T-helper 17 cell (primary cell): ENCODE measurements at places on chromosomes 1 and 21.

DNA sequence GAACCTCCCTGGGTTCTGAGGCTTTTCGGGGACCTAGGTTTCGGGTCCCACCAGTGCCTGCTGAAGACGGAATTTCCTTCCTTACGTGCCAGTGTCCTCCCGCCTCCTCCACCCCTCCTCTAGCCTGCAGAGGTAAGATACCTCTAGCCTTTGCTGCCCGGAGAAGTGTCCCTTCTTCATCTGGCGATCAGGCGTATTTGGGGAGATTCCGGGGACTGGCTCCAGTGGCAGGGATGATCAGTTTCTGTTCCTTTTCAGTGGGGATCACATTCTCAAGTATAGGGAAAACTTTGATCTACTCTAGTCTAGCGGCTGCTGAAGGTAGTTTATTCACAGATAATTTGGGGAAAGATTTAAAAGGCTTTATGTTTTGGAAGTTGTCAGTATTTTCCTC lies 674 bp downstream of the CEP350 start:
- no peak for DNase-seq

- DNase-seq: no peak
Measured at GRCh38 chr21:14734191-14734590, 188.1 kb upstream of the SAMSN1 start.

GRCh38 chr1:184827600-184828368 lies 73.1 kb upstream of the EDEM3 start:
- DNase-seq: no peak

- no peak for DNase-seq
Measured at GRCh38 chr1:43890815-43891214, 42.8 kb upstream of the ARTN start.

DNA sequence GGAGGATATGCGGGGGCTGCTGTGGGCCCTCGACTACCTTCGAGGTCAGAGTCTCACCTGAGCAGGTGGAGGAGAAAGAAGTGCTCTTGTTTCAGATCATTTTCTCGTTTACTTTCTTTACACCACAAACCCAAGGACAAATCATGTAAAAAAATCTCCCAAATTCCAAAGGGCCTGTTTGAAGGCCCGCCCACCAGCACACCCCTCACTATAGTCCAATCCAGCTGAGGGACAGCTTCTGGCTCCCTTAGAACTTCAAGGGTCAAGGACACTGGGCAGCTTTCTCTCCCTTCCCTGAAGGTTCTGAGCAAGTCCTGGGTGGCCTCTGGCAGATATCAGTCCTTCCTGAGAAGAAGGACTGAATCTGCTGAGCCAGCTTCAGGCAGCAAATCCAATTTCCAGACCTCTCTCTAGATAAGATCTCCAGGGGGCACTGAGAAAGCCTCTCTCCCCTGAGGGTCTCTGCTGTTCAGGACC lies 5.5 kb downstream of the STK40 start:
- no peak for DNase-seq

GRCh38 chr1:114154963-114155322 lies 1.3 kb upstream of the SYT6 start:
- no peak for DNase-seq

DNA sequence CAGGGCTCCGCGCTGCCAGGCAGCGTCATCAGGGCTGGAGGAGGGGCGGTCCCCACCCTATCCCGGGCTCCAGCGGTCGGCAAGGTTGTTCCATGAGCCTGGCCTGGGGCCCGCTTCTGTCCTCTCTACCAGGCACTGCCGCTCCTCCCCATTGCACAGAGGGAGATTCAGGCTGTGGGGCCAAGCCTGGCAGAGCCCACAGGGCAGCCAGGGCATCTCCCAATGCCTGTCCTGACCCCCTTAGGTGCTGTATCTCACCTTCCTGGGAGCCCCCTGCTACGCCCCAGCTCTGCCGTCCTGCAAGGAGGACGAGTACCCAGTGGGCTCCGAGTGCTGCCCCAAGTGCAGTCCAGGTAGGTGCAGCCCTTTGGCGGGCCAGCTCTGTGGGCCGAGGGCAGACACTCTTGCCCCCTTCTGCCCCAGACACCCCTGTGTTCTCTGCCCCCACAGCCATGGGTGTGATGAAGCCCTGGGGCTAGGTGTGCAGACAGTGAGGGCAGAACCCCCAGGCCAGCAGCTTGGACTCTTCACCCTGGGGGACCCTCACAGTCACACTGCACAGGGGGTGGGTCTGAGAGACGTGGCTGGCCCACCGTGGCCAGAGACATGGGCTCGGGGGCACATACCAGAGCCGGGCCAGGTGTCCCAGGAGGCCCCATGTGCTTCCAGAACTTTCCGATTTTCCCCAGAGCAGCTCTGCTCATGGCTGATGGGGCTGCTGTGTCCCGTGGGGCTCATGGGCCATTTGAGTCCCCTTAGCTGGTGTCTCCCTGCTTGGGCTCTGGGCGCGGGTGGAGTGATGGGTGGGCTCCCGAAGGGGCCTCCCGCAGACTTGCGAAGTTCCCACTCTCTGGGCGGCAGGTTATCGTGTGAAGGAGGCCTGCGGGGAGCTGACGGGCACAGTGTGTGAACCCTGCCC lies 1.6 kb downstream of the TNFRSF14 start:
- no peak for DNase-seq

DNA sequence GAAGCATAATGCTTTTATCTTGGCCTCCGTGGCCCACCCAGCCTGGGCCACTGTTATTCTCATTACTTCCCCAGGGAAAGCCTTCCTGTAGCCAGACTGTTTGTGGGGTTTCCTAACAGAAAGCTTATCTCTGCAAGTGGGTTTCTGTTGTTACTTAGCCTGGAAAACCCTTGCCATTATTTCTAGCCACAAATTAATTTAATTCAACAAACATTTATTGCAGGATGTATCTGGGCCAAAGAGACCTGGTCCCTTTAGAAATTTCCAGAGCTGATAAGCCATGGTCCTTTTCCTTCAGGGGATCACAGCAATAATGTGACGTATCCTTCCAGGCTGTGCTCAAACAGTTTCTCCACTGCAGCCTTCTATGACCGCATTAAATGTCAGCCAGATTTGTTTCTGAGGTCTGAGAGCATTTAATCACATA lies 20.9 kb downstream of the TNN start:
- DNase-seq: no peak

GRCh38 chr21:43337901-43338655 lies 88.9 kb downstream of the SIK1 start:
- DNase-seq: no peak

DNA sequence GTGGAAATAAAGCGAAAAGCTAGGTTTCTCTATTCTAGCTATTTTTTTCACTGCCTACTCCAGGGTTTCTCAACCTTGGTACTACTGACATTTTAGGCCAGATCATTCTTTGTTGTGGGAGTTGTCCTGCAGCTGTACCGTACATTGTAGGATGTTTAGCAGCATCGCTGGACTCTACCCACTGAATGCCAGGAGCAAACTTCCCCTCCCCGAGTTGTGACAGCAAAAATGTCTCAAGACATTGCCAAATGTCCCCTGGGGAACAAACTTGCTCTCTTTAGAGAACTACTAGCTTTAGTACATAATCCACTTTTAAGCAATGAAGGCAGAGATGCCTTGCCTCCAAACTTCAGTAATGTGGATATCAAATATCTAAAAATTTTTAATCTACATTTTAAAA lies 122.8 kb downstream of the PLPPR5 start:
- DNase-seq: no peak

DNA sequence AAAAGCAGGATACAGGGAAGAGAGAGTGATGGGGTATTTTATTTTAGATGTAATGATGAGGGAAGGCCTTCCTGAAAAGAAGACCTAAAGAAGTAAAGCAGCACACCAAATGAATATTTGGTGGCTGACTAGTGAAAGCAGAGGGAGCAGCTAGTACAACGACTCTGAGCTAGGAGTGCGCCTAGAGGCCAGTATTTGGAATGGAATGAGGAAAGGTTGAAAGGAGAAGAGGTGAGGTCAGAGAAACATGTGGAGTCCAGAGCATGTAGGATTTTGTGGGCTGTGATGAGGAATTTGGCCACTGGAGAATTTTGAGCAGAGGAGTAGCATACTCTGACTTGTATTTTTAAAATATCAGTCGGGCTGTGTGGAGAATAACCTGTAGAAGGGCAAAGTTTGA lies 11.8 kb upstream of the RPL5 start:
- no peak for DNase-seq

DNA sequence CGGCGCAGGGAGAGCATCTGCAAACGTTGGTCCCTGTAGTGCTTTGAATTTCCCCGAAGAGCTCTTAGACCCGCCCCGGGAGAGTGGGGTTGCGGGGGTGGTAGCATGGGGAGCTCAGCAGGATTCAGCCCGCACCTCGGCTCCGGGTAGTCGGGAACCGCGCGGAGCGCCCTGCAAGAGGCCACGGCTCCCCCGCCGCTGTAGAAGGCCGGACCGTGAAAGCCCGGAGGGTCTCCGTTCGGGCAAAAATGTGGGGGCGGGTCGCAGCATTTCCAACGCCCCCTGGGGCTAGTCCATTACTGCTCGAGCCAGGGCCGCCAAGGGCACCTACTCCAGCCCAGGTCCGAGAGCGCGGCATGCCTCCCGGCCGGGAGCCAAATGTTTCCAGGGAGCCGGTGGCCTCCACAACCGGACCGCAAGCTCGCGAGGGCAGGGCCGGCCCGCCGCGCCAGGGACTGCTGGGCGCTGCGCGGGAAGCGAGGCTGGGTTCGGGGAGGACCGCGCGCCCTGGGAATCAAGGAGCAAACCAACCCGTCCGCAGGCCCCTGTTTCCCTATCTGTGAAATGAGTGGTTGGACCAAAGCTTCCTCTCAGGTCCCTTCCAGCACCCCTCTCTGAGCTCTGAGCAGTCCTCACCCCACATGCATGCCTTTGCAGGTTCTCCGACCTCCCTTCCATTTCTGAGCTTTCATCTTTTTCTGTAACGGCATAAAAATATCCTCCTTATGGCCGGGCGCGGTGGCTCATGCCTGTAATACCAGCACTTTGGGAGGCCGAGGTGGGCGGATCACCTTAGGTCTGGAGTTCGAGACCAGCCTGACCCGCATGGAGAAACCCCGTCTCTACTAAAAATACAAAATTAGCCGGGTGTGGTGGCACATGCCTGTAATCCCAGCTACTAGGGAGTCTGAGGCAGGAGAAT lies 775 bp upstream of the TMEM63A start:
- no peak for DNase-seq

- no peak for DNase-seq
Measured at GRCh38 chr1:184771190-184771691, 16.6 kb upstream of the EDEM3 start.

DNA sequence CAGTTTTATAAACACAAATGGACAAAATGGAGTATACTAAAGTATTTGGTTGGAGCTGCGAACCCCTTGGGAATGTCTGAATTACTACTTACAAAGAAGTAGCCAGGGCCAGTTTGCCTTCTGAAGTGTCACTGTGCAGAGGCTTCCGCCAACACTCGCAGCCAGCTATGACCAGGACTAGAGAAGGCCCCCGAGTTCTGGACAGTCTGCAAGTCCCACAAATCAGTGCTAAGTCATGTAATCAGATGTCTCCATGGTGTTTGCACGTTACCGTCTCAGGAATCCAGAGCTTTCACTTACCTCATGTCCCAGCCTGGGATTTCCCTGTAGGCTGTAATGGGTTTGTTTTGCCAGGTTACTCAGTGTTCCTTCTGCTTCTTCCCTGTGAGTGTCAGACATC lies 106.6 kb upstream of the SPAG17 start:
- DNase-seq: no peak

GRCh38 chr1:69055194-69055593 lies 512.5 kb upstream of the LRRC7 start:
- DNase-seq: no peak

DNA sequence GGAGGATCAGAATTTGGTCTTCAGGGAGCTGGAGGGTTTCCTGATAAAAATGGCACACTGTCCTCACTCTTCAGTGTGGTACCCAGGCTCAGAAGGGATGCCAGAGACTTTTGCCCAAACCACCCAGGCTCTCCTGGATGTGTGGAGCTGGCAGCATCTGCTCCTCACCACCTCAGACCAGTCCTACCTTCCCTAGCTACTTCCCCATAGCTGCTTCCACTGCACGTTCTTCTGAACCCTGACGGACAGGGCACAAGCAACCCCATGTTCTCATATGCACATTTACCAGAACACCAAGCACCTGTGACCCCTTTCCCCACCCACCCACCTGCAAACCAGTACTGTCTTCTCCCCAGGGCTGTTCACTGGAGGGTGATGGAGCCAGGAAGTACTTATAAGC lies 4.7 kb downstream of the ADAR start:
- no peak for DNase-seq

DNA sequence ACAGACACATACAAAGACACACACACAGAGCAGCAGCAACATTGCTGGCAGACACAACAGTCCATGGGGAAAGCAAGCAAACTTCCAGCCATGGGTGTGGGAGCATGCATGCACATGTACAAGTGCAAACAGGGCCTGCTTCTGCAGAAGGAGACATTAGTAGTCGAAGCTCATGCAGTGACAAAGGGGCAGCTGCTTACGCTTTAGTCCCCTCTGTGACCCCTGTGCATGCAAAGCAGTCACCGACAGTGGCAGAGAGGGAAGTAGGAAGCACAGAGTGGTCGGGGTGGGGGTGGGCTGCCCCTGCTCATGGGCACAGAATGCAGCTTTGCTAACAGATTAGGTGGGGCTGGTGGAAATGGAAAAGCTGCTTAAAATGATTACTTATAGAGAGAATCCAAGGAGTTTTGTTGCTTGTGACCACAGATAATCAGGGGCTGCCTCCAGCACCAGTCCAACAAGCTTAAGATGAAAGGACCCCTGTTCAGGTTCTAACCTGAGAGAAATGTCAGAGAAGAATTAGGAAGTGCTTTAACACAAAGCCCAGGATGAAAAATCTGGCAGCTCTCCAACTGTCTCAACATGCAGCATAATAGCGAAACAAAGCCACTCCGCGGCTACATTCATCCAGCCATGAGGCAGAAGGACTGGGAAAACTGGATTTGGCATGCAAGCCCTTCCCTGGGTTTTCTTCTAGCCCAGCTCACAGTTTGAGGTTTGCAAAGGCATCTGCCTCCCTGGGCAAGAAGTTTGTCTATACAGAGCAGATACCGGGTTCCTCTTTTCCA lies 378.9 kb downstream of the KCNH1 start:
- no peak for DNase-seq

DNA sequence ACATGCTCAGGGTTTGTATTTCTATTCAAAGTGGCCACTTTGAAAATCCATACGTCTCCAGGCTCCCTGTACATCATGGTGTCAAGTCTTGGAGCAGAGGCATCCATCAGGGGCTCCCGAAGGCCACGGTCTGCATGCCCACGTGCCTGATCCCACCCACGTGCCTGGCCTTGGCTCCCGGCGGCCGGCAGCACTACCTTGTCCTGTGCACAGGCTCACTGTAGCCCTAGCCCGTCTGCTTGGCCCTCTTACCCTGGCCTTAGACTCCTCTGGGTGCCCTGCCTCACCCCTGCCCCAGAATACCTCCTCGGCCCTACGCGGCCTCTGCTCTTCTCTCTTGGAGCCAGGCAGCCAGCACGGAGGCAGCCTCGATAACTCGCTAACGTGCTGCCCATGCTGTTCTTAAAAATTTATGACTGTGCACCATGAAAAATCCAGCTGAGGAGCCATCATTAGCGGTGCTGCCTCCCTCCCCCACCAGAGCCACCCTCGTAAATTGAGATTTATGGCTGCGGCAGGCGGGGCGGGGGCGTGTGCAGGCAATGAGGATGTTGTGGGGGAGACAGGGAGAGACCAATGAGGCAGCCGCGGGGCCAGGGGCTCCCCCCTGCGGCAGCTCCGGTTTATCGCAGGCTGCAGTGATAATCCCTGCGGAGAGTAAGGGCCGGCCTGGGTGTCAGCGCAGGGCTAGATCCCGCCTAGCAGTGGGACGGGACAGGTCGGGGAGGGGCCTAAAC lies 24.6 kb downstream of the DMAP1 start:
- DNase-seq: no peak
